ENCODE measurements at places on chromosomes 4 and X.
A peak's percentile ranks its signal among the peaks of the same experiment; 100 is the strongest.

DNA sequence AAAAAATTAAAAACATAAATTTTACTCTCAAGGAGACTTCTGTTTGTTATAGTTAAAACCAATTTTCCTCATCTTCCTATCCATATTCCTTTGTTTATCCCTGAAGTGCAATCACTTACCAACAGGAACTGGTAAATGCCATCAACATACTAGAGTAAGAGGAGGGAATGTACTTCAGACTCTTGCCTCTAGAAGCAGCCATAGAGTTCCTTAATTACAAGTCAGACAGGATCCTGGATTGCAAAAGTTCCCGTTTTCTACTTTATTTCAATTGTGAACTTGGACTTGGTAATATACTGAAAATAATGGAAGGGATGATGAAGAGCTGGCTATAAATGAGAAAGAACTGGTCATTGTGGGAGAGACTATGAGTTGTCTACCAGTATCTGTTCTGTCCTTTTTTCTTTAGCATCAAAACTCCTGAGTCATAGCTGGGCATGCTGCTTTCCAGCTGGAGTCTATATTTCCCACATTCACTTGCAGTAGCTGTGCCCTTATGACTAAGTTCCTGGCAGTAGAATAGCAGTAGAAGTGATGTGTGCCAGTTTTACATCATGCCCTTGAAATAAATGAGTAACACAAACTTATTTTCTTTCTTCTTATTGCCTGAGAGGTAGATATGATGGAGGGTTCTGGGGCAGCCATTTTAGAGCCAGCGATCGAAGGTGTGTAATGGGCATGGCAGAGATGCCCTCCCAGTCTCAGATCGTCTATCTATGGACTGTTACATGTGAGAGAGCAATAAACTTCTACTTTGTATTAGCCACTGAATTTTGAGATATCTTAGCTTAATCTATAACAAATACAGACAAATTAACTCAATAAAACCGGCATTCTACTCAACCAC lies 26.8 kb upstream of the SPARCL1 start:
- peak; percentile 43 for DNase-seq

GRCh38 chr4:78926826-78927225 lies 12.4 kb downstream of the PAQR3 start:
- DNase-seq = no peak

DNA sequence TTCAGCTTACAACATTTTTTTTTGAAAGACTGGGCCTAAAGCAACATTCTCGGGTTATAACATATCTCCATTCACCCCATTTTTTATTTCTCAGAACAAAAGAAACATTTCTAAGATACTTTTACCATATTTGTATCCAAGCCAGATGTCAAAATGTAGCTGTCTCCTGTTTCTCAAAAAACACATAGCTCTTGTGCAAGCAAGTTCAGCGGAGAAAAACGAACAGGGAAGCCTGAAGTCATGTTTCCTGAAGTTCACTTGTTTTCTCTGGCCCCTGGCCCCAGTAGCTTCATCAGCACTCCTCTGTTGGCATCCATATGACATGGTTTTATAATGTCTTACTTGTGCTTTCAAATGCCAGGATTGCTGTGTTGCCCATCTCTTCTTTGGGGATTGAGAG lies 218.2 kb downstream of the BANK1 start:
- DNase-seq = no peak

DNA sequence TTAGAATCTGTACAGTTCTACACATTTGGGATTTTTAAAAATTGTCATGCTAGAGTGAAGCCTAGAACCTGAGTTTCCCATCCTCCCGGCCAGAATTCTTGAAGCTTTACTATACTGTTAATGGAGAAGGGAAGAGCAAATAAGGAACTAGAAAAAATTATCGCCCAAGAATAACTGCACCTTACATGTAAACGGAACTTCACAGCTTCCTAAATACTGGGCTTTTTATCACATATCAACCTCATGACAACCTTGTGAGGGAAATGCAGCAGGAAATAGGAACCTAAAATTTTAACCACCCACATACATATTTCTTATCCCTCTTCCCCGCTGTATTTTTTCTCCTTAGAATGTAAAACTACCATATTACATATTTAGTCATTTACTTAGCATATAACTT lies 19.3 kb downstream of the ARHGEF9 start:
- DNase-seq = peak; percentile 39

GRCh38 chr4:88137112-88137511 lies 21.3 kb downstream of the ABCG2 start:
- no peak for DNase-seq

DNA sequence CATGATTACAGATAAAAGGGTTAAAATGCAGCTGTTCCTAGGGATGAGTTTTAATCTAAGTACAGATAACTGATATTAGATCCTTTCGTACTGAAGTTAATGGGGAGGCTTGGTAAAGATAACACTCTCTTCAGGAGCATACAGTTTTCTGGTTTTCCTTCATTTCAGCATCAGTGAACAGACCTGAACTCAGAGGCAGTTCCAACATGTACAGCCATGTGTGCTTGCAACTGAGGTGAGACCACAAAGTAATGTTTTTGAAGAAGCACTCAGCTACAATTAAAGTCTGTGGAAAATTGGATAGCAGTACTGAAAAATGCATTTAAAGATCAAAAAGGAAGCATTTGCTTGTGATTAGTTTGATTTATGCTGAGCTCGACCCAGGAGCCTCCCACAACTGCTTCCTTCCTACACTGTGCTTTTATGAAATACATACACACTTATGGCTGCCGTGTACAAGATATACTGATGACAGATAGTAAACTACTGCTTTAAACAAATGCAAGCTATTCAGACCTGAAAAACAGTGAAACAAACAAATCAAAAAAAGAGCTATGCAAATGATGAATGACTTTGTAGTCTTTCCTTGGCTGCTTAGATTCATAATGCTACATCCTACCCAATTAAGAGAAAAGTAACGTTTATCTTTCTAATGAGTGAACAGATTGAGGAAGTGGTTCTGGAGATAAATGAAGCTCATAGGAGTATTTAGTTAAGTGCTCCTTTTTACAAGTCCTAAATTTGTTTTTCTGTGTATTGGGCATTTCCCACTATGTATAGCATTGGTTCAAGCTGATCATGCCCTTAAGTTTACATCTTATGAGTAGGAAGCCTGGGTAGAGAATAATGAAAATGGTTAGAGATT lies 68.4 kb downstream of the PDLIM5 start:
- DNase-seq = peak; percentile 46

- DNase-seq = no peak
Observed at GRCh38 chrX:23365541-23365940, 30.9 kb downstream of the PTCHD1 start.

DNA sequence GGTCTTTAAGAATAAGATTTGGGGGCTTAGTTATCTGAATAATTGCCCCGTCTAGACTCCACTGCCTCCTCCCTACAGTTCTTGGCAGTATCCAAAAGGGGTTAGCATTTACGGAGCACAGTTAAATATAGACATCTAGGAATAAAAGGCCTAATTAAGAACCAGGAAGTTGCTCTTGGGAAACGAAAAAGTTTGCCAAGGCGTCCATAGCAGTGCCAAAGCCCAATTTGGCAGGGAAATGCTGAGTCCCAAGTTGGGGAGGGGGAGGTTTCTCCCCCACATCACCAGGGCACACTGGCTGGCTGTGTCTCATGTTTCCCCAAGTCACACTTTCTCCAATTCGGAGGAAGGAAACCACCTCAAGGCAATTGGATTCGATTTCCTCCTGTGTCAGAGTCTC lies 338.7 kb downstream of the FBXW7 start:
- no peak for DNase-seq

DNA sequence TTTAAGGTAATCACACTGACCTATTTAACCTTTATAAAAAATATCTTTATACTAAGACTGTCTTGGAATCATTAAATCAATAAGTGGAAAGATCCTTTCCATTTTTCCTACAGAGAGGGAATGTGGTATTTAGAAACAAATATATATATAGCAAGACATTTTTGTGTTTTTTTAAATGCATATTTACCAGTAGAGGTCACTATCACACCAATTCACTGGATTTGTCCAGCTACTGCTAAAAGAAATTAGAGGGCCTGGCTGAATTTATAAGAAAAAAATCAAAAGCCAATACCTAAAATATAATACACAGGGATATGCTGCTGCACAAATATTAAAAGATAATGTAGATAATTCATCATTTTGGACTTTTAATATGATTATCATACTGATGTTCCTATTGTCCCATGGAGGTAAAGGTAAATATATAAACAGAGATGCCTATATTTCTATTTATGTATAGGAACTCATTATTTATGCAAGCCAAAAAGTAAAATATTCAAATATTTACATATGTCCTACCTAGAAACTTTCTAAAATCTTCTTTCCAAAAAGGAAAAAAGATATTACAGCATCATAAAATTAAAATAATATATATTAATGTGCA lies 69.5 kb downstream of the PDE5A start:
- peak; percentile 29 for DNase-seq

DNA sequence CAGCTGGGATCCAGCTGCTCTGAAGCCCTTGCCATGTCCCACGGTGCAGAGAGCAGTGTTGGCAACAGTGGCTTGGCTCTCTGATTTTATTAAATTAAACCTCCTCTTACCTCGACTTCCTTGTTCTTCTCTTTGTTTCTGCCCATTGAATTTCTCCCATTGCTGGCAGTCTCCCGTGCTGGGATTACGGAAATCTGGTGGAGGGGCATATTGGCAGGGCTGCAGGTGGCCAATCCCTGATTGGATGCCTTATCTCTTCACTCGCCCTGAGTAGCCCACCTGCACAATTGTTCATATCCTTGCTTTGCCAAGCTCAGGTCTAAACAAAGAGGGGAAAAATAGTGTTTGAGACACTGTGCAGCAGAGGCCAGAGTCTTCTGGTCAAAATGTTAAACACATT lies 493.9 kb downstream of the TMA16 start:
- DNase-seq = no peak

GRCh38 chr4:174210354-174210753 lies 73.1 kb downstream of the FBXO8 start:
- DNase-seq = no peak

- no peak for DNase-seq
Observed at GRCh38 chr4:175176710-175177109, 258.6 kb downstream of the ADAM29 start.

DNA sequence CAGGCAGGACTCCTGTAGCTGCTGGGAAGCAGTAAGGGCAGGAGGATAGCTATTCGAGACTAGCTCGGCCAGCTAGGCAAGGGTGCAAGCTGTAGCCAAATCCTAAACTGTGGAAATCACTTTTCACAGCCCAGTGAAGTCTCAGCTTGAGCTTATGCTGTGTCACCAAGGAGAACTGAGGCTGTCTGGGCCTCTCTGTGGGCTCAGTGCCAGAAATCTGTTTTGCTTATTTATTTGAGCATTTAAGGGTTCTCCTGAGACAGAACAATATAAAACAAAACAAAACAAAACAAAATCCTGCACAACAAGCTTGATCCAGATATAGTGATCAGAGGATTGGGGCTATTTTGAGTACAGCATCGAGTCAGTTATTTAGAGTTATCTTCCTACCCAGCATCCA lies 97.5 kb downstream of the FANCB start:
- no peak for DNase-seq

DNA sequence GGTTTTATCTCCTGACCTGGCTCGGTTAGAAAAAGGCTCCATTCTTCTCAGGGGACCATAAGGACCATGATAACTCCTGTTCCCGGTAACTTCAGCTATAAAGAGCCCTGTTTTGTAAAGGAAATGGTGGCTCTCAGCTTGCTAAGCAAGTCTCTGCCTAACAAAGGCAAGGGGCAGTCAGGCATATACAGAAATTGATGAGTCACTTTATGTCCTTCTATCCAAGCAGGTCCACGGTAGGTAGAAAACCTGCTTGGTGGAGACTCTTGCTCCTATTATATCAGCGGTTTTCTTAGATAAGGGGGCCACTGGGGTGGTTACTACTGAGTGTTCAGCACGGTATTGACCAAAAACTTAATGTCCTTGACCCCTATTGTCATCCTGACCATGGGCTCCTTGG lies 203.0 kb upstream of the KLF8 start:
- DNase-seq = no peak

Data from inflammatory macrophage (primary cell).